Stimulated activated CD4-positive, alpha-beta T cell treated with anti-CD3 and anti-CD28 coated beads, Interleukin-4, amount 100 ng/mL, for 4 hours (primary cell): ENCODE measurements at places on chromosomes 3 and 15.

GRCh38 chr3:14463330-14464140 lies 61.1 kb downstream of the SLC6A6 start:
- no peak for DNase-seq

- DNase-seq, result no peak
Measured at GRCh38 chr3:196645897-196646665, 6.6 kb downstream of the NRROS start.

DNA sequence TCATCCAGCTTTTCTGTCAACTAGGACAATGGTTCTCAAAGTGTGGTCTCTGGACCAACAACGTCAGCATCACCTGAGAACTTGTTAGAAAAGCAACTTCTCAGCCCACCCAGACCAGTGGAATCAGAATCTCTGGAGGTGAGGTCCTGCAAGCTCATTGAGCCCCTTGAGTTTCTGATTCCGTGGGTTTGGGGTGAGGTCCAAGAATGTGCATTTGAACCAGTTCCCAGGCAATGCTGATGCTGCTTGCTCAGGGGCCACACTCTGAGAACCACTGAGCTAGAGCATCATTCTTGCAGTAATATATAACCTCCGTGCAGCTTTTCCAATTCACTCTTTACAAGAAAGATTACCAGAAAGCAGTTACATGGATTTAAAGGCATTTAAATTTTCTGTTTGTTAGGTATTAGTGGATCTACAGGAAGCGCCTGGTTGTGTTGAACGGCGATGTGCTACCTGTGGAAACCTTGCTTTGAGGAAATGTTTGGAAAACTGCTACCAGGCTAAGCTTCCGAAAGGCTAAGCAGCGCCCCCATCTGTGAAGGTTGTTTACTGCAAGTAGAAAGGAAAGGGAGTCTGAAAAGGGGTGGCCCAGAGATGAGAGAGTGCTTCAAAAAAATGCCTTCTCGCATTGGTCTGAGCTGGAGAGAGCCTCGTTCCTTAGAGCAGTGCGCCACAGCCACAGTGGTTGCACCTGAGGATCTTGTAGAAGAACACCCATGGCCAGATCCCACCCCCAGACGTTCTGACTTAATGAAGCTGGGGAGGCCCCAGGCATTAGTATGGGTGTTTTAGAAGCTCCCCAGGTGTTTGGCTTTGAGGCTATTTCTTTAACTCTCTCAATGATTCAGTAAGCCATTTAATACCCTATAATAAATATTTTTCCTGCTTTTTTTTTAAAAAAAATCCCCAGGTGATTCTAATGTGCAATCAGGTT lies 50.0 kb downstream of the RLBP1 start:
- DNase-seq, result no peak

DNA sequence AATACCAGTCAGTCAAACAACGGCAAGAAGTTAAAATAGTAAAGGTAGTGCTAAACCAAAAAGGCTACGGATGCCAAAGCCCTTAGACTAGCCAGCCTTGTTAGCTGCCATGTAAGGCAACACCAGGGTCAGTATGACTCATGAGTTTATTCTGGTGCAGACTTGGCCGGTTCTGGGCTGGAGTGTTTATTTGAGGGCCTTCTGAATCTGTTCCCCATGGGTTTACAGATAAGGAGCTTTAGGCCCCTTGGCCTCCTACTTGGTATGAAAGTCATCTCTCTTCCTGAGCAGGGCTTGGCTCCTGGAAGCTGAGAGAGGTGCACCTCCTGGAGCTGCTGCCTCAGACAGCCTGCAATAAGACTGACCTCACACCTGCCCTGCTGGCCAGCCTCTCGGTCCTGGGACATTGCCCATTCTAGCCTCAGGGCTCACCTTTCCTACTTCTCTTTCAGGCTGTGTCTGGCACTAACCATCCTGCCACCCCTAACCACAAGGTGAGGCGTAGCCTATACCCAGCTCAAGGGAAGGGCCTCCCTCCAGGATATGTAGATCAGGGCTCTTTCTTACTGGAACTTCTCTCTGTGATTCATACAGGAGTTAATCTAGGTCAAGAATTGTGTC lies 10.4 kb upstream of the RTP1 start:
- DNase-seq, result no peak

DNA sequence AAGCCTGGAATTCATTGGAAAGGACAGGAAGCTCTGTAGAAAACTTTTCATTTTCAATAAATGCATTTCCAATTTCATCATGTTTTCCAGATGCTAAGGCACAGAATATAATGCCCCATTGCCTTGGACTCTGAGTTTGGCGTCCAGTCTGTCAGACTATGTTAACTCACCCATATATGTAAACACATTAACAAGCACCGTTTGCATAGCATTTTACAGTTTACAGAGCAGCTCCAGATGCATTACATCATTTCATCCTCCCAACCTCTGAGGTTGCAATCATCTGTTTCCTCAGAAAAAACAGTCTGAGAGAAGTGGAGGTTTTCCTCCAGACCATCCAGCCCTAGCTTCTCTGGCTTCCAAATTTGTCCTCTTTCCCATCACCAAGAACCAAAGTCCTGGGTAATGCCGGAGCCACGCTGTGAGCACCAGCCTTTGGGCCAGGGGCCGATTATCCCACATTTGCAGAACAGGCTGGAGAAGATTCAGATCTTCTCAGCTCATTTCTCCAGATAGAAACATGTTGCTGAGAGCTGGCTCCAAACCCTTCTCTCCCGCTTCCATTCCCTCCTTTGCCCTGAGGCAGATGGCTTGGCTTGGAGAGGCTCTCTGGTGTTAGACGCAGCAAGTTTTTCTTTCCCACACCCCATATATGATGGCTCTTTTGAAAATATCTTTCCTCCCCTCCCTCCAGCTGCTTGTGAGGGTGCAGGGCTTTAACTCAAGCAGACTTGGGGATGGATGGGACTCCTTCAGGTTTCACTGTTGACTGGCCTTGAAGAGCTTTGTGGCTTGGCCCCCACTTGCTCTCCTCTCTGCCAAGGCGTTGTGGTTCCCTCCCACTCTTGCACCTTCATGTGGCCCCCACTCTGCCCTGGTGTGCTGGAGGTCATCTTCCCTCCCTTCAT lies 26.0 kb downstream of the CYP19A1 start:
- no peak for DNase-seq
